ENCODE measurements at places on chromosomes 2 and 18. TPM values are rescaled to one million over a fixed set of nuclear protein-coding genes. Genes with fewer than 3 reads are reported as not detected.

Gene UPP2
- total RNA-seq = not detected

Gene RIT2
- total RNA-seq = not detected

Gene KIAA2012
- 5.3 TPM for total RNA-seq

Gene ITPRIPL1
- total RNA-seq = 1.9 TPM

Gene CNGA3
- 0.40 TPM for total RNA-seq

All from lung (tissue), 17 donors.